Substantia nigra (tissue), 51 donors: ENCODE measurements at places on chromosomes 6 and 20.

- no peak for DNase-seq
These were observed 18.5 kb upstream of the KIAA0408 start for GRCh38 chr6:127477658-127478057.

DNA sequence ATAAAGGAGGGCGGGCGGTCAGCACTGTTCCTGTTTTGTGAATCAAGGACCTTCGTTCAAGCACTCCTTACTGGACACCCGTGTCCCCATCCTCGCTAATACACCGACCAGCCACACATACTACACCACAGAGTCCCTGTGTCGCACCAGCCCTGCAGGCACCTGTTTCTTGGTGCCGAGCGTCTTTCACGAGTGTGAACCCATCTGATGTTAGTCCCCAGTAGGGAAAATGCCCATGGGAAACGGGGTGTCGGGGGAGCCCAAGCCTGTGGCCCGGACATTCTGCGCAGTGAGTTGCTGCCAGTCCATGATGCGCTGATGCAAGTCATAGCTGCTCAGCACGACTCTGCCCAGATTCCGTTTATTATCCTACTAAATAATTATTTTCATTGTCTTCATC, 74.7 kb downstream of the TTLL2 start:
- DNase-seq = no peak

DNA sequence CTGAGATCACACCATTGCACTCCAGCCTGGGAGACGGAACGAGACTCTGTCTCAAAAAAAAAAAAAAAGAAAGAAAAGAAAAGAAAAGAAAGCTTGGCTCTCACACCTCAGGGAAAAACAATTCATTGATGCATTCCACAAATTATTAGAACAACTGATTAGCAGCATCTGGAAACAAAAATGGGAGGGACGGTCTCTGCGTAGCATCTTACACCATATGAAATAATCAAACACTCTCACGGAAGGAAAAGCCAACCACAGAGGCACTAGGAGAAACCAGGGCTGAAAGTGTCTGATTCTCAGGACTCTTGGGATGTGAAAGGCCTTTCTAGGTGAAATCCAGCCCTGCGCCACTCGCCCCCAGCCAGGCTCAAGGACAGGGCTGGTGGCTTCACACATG, 2.3 kb upstream of the HELZ2 start:
- no peak for DNase-seq

- DNase-seq = no peak
These were observed 112.9 kb downstream of the FOXO3 start for GRCh38 chr6:108673602-108674001.

DNA sequence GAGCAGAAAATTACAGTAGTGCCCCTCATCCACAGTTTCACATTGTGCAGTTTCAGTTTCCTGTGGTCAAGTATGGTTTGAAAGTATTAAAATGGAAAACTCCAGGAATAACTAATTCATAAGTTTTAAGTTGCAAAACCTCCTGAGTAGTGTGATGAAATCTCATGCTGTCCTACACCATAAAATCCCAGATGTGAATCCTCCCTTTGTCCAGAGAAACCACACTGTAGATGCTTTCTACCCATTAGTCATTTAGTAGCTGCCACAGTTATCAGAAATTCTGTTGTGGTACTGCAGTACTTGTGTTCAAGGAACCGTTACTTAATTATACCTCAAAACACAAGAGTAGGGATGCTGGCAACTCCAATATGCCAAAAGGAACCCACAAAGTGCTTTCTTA, 74.7 kb downstream of the PTCHD4 start:
- no peak for DNase-seq
